Activated T-cell treated with anti-CD3 and anti-CD28 coated beads, Interleukin-2, amount 50 U/mL, for 1 hour (primary cell): ENCODE measurements at places on chromosomes 6 and 20.

DNA sequence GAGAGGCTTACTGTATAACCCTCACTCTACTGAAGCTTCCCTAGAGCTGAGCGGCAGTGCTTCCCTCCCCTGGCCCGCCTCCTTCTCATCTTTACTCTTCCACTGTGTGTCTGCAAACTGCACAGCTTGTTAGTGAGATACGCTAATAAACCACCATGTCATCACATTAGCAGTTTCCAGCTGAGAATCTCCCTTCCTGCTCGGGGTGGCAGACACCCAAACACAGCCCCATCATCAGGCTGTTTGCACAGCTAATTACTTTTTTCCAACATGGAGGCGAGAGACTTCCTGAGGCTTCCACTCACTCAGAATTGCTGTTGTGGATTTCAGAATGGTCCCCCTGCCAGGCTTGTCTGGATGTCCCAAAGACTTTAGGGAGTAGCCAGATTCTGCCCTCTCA lies 444.9 kb upstream of the SULF2 start:
- no peak for DNase-seq

- no peak for DNase-seq
These were observed 40.4 kb upstream of the PRELID3B start for GRCh38 chr20:59082981-59083380.

GRCh38 chr6:72939004-72939403 lies 286.3 kb downstream of the KHDC1L start:
- no peak for DNase-seq

- DNase-seq: peak; percentile 47
These were observed 211.6 kb upstream of the ZNF184 start for GRCh38 chr6:27684264-27685211.

DNA sequence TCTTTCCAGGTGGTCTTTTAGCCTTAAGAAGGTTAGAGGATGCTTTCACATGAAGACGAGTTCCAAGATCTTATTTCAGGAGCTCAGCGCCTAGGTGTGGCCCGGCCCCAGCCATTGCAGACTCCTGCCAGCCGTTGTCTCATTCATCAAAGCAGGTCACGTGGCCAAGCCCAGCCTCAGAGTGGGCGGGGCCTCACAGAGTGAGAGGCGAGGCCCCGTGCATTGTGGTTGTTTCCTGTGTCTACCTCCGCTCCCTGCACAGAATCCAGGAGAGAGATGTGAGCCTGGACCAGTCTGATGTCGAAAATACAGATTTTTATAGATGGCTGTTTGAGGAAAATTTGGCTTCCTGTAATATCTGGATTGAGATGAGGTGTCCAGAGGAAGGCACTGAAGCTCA lies 49.2 kb upstream of the CST5 start:
- peak; percentile 29 for DNase-seq

DNA sequence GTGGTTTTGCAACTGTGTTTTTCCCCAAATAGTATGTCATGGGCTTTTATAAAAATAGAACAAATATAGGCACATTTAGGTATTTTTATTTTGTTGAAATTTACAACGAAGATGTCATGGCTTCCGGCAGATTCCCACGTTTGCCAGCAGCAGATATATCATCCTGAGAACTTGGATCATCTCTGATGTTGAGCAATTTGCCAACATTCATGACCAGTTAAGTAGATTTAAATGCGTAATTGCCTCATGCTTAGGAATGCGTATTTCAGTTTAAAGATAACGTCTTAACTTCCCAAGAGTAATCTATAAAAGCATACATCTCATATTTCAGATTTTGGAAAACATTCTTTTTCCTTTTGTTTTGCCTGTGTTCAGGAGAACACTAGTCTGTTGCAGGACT lies 457.8 kb downstream of the QKI start:
- DNase-seq: no peak
